NCI-H2029 (cell line): ENCODE measurements at places on chromosomes 4 and X.

DNA sequence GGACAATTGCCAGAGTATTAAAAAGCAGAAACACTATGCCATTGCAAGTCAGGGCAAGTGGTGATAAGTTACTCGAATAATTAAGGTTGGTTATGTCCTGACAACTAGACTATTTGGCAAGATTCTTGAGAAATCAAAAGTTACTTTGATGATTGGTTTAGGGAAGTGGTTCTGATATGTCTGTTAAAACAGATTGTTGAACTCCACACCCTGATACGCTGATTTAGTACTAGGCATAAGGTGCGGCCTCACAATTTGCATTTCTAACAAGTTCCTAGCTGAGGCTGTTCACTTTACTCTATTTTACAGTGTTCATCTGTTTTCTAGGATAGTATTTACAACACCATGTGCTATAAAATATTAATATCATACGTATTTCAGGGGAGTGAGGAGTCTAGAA lies 12.5 kb downstream of the GABRA4 start:
- no peak for DNase-seq

GRCh38 chr4:109406337-109406931 lies 27.2 kb upstream of the SEC24B start:
- DNase-seq: no peak

GRCh38 chr4:78299565-78299972 lies 242.4 kb downstream of the FRAS1 start:
- no peak for DNase-seq

DNA sequence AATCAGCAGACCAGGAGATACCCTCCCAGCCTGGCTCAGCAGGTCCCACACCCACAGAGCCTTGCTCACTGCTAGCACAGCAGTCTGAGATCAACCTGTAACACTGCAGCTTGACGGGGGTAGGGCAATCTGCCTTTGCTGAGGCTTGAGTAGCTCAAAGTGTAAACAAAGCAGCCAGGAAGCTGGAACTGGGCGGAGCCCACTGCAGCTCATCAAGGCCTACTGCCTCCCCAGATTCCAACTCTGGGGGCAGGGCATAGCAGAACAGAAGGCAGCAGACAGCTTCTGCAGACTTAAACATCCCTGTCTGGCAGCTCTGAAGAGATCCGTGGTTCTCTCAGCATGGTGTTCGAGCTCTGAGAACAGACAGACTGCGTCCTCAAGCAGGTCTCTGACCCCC lies 15.1 kb upstream of the GABRA2 start:
- DNase-seq: no peak

DNA sequence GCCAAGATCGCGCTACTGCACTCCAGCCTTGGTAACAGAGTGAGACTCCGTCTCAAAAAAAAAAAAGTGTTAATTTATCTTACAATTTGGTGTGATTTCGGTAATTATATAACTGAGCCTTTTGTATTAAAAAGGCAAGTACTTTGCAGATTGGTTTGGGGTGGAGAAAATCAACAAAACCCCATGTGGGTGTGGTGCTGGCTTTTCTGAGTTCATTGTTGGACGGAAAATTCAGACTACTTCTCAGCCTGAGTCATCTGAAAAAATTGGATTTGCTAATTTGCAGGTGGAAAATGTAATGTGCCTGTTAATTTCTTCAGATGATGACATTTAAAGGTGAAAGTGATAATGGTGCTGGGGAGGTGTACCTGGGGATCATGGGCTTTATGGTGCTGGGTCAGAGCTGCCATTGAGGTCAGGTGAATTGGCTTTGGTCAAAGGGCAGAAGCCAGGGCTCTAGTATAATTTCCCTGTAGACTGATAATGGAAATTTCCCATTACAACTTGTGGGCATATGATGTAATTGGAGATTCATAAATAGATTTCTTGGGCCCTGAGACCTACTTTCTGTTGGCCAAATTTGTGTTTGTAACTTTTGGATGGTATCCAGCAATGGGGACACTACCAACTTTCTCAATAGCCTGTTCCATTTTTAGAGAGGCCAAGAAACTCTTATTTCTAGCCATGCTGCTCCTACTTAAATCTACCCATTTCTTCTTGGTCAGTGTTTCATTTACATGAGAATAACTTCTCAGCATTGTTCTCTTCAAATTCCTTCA lies 74.3 kb upstream of the TEX13D start:
- DNase-seq: no peak

DNA sequence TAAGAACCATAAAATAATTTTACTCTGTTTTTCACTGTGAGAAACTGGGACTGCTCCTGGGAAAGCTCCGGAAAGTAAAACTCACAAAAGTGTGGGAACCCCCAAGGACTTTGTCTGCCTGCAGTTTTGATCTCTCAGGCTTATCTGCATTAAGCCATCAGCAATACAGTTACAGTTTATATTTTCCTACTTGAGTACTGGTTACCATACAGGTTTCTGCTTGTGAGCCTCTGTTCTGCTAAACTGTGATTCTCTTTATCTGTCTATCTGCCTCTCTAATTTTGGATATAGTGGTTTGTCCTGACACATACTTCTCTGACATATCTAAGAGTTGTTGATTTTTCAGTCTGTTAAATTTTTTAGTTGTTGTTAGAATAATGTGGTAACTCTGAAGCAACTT lies 11.6 kb downstream of the PABPC4L start:
- DNase-seq: no peak

DNA sequence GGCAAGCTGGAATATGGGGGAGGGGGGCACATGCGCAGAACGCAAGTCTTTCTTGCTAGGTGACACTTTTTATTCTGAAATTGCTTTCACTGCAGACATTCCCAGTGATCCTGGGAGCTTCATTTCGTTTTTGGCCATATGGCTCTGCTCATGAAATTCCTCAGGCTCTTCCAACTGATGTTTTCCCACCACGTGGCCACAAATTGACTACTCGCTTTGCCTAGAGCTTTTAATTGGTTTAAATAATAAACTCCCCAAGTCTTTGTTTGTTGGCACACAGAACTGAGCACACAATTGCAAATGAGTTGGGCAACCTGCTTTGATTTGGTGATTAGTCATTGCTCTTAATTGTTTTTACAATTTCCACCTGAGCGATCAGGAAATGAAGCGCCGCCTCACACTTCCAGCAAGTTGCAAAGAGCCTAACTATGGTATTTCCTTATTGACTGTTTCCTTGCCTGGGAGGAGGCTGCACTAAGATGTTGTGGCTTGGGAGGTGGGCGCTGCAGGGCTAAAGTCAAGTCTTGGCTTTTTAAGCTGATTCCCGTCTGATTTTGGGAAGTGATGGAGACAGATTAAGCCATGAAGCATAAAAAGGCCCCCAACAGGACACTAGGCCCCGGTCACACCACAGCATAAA lies 282.5 kb downstream of the ZIC3 start:
- no peak for DNase-seq

DNA sequence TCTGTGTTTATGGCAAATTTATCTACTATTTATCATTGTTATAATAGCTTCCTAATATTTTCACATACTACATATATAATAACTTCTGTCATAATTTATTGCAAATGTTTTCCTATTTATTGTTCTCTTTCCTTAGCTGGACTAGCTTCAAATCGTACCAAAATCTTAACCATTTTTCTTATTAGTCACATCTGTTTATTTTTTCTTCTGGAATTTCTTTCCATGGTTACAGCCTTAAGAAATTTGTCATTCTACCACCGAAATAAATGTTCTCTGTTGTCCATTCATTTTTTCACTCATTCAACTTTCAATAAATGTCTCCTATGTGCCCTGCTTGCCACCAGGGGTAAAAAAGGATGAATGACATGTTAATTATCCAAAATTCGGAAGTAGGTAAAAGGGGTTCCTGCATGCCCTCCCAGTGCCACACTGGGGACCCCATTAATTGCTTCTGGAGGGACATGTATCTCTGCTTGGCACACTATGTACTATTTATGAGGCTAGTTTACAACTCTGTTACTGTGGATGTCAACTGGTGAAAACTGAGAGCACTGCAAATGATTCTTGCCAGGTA lies 182.1 kb downstream of the SH3KBP1 start:
- DNase-seq: no peak

GRCh38 chrX:116142976-116143375 lies 27.6 kb upstream of the AGTR2 start:
- DNase-seq: no peak

DNA sequence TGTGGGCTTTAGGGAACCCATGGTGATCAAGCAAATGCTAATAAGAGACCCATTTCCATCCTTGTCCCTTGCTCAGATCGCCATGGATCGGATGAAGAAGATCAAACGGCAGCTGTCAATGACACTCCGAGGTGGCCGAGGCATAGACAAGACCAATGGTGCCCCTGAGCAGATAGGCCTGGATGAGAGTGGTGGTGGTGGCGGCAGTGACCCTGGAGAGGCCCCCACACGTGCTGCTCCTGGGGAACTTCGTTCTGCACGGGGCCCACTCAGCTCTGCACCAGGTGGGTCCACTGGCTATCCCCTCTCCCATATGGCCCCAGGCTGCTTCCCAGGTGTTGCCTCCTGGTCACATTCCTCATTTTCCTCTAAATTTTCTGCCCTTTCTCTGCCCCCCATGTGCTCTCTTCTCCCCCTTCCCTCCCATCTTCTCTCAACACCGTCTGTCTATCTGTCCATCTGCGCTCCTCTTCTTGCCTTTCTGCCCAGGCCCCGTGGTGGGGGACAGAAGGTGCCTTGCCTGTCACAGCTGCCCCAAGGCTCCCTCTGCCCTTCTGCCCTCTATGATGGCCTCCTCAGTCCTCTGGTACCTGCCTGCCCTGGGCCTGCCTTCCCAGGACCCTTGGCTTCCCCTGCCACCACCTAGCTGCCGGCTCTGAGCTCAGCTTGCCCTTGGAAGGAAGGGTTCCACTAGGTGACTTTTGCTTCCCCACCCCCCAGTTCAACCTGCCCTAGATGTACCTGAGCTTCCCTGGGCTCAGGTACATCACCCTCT lies 5.2 kb downstream of the CDK16 start:
- DNase-seq: no peak

DNA sequence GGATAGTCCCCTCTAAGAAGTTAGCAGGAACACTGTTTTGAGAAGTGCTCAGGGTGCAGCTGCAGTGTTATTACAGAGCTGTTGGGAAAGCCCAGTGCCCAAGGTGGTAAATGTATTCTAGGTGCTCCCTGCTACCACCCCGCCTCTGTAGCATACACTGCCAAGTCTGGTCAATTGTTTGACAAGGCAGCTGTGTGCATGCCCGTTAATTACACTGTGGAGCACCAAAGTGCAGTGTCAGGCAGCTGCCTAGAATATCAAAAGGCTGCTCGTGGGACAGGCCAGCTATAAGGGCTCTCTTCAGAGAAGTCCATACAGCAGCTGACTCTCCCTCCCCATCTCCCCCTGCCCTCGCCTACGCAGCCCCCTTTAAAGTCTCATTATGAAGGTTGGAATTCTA lies 99.9 kb upstream of the KLHL13 start:
- peak; percentile 28 for DNase-seq

DNA sequence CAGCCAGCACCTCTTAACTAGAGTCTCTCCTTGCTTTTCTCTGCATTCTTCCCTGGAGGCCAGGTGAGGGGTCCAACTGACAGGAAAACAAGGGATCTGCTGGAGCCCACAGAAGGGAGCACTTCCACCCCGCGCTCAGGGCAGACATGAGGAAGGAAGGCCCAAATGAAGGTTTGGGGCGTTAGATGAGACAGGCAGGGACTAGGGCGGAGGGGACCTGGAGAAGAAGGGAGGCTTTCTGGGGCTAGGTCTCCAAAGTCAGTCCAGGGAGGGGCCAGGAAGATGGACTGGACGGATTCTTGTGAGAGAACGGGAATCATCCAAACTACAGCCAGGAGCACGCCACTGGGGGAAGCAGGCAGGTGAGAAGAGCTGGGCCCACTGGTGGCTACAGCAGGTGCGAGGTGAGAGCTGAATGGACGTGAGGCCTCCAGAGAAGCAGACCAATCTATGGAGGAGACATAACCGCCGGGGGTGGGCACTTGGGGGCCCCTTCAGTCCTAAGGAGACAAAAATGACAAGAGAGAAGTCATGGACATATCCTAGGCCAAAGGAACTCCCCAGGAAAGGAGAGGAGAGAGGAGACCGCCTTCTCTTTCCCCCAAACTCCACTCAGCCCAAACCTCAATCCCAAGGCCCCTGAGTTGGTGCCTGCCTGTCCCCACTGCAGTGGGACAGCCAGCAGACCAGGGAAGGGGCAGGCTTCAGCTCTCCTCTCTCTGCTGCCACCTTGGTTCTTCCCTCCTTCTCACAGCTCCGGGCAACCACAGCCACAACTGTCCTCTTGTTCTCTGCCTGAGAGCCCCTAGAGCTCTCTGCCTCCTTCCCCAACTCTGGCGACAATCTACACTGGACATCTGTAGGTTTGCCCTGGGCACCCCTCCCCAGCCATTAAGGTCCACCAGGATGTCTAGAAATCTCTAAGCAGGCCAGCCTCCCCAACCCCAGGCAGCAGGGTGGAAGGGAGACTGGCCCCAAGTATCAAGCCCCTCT lies 7.0 kb downstream of the APLN start:
- DNase-seq: no peak

GRCh38 chr4:177968817-177969442 lies 526.7 kb upstream of the AGA start:
- no peak for DNase-seq

GRCh38 chrX:130216320-130216719 lies 44.6 kb downstream of the RAB33A start:
- no peak for DNase-seq

GRCh38 chr4:125262079-125262478 lies 52.7 kb upstream of the FAT4 start:
- no peak for DNase-seq

DNA sequence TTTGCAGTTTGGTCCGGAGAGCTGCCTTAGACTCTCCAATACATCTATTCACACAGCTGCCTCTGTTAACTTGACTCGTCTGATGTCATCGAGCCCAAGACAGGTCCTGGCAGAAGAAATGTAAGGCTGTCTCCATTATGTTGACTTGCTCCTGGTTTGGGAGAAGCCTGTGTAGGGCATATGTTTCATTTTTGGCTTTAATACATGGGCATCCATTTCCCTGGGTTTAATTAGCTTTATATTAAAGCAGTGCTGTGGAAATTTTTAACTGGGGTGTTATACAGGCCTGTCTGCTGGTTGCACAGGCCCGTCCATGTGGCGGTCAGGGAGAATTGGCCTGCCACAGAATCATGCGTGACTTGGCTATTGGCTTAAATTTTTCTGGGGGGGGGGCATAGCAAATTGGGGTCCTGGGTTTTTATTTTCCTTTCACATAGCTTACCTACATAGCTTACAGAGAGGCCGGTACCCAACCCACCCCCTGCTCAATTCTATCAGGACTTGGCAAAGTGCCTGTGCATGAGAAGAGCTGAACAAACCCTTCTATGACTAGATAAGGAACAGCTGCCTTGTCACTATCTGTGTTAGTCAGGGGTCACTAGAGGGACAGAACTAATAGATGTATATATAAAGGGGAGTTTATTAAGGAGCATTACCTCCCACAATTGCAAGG lies 123.5 kb upstream of the WDR1 start:
- no peak for DNase-seq

DNA sequence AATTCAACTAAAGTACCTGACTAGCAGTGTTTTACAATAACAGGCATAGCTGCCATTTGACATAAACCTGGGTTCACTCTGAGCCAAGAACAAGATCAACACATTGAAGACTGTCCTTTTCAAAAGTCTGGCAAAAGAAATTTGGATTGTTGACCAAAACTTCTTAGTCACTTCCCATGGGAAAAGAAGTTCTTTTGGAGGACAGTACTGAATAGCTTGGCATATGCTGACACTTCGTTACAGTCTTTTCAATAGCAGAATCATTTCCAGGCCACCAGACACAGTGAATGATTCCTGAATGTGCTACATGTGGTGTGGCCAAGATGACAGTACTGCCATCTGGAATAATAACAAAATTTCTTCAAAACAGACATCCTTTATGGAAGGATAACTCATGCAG lies 560.3 kb downstream of the GRID2 start:
- no peak for DNase-seq

- DNase-seq: no peak
These were observed 177.7 kb upstream of the MID1 start for GRCh38 chrX:10798041-10798440.
